PC-3 (cell line): ENCODE measurements at places on chromosomes 3 and 15. TPM values are rescaled to one million over a fixed set of nuclear protein-coding genes. Genes with fewer than 3 reads are reported as not detected.

DNA sequence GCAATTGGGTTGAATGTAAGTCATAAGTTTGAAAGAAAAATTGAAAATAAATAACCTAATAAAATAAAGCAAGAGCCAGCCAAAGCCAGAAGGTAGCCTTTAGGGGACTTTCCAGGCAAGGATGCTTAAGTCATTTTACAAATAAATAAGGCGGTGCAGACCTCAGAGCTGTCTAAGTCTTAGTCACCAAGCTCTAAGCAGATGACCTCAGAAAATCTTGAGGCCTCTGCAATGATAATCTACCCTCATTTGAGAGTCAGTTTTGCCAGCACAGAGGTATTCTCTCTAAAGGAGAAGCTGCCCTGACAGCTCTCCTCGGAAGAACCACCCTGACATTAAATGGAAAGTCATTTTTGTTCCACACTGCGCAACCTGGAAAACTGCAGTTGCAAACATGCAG is 113.9 kb downstream of the OXNAD1 start:
- DNase-seq: peak; percentile 56

- peak; percentile 75 for DNase-seq
Observed at GRCh38 chr3:12984023-12984823, 89.0 kb downstream of the IQSEC1 start.

- DNase-seq: no peak
Observed at GRCh38 chr3:51295625-51296024, 89.5 kb upstream of the MANF start.

- no peak for DNase-seq
Observed at GRCh38 chr15:56763141-56763895, 30.0 kb upstream of the ZNF280D start.

DNA sequence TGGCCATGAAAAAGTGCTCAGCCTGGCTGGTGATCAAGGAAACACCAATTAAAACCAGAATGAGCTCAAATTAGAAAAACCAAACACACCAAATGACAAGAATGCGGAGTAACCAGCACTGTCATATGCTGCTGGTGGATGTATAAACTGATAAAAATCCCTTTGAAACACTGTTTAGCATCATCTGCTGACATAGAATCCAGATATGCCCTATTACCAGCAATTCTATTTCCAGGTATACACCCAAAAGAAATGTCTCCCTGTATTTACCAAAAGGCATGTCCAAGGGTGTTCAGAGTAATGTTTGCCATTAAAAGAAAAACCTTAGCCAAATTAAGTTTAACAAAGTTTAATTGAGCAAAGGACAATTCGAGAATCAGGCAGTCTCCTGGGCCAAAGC is 138.6 kb downstream of the FMN1 start:
- DNase-seq: no peak

DNA sequence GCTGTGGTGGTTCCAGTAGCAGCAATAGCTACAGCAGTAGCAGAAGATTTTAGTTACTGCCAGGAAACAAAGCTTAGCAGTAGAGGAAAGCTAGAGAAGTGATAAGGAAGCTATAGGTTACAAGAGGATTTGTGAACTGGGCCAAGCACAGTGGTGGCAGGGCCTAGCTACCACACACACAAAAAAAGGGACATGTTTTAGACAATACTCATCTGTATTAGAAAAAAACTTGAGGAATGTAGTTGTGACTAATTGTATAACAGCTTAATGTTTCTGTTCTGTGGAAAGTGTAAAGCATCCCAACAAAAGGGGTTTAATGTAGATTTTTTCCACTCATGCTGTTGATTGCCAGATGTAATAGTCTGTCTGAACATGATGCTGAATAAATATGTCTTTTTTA is 29.9 kb upstream of the PFN2 start:
- no peak for DNase-seq

GRCh38 chr15:46129145-46129544 is 494.3 kb downstream of the SQOR start:
- no peak for DNase-seq

- no peak for DNase-seq
Observed at GRCh38 chr15:80020731-80021130, 38.7 kb upstream of the ZFAND6 start.

- DNase-seq: no peak
Observed at GRCh38 chr15:85318732-85319076, 61.7 kb upstream of the AKAP13 start.

DNA sequence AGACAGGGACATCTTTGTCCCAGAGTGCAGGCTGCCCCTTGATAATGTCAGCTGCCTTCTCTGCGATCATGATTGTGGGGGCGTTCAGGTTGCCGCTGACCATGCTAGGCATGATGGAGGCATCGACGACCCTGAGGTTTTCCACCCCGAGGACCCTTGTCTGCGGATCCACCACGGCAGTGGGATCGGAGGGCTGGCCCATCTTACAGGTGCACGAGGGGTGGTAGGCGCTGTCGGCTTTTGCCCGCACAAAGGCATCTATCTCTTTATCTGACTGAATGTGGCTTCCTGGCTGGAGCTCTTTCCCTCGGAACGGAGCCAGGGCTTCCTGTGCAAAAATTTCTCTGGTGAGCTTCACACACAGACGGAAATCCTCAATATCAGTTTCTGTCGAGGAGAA is 28.4 kb downstream of the CHDH start:
- no peak for DNase-seq

DNA sequence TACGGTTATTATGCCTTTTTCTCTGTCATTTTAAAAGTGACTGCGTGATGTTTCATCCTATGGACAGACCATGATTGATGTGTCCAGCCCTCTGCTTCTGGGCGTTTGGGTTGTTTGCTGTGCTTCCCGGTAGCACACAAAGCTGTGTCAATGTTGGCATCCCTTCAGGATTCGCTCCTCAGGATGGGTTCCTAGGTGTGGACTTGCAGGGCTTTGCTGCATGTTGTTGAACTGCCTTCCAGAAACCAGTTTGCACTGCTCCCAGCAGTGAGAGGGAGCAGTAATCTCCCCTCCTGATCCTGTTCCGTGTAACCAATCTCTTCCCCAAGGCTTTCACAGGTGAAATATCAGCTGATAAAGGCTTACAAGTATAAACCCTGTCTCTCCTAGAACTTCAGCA is 787 bp downstream of the TRPM1 start:
- DNase-seq: no peak

GRCh38 chr15:29864501-29864900 is 42.2 kb upstream of the TJP1 start:
- no peak for DNase-seq

DNA sequence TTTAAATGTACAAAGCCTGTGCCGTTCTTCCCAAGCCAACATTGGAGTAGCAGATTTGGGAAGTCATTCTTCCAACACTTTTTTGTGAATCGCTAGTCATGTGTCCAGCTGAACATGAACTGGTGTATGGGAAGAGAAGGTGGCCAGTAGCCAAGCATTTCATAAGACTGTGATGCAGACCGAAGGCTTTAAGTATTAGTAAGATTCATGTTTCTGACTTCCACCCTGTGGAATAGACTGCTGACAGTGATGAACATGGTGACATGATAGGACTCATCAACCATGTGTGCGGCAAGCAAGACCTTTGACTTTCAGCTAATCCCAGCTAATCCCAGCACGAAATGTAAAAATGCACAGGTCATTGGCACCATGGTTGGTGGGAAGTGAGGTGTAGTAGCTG is 48.3 kb upstream of the THSD4 start:
- DNase-seq: no peak

GRCh38 chr15:62833646-62834045 is 208.9 kb upstream of the TPM1 start:
- DNase-seq: no peak

DNA sequence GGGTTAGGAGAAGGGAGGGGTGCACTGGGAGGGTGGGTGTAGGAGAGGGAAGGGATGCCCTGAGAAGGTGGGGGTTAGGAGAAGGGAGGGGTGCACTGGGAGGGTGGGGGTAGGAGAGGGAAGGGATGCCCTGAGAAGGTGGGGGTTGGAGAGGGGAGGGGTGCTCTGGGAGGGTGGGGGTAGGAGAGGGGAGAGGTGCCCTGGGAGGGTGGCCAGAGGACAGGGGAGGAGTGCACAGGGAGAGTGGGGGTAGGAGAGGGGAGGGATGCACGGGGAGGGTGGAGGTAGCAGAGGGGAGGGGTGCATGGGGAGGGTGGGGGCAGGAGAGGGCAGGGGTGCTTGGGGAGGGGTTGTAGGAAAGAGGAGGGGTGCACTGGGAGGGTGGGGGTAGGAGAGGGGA is 3.2 kb downstream of the TM4SF19 start:
- DNase-seq: no peak

DNA sequence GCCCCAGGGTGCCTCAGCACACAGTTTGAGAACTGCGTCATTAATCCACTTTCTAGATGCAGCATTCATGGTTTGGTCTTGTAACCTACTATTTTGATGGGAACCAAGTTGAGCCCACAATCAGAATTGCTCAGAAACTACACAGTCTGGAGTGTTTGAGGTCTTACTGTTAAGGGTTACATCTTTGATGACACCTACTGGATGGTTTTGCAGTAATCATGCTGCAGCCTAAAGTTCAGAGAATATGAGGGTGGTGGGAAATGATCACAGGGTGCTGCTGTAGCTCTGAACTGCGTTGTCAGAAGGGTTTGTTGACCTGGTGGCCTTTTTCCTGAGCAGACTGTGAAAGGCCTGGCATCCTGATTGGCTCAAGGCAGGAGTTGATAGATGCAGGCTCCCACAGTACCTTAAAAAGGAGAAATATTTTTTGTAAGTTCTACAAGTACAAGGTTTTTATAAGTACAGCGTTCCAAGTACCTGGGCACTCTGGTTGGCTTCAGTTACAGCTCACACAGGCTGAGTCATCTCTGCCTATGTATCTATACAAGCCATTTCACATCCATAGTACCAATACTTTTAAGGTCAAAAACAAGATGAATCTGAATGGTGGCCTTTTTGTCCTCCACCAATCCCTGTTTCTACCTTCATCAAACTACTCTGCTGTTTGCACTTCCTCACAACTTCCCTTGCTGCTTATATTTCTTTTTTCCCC is 60.5 kb upstream of the ACKR4 start:
- no peak for DNase-seq

DNA sequence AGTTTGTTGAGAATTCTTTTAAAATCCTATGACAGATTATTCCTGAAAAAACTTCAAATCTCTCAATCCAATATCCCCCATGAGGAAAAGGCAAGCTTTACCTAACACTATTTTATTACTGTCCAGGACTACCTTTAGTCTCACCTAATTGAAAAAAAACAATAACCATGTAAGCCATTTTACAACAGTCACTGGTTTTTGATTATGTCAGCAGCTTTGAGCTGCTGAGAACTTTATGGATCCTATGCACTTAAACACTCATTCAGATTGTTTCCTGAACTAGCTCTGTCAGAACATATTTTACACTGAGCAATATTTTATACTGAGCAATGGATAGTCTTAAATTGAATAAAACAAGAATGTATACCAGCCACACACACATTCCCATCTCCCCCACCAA is 79.9 kb downstream of the ZBBX start:
- DNase-seq: no peak

DNA sequence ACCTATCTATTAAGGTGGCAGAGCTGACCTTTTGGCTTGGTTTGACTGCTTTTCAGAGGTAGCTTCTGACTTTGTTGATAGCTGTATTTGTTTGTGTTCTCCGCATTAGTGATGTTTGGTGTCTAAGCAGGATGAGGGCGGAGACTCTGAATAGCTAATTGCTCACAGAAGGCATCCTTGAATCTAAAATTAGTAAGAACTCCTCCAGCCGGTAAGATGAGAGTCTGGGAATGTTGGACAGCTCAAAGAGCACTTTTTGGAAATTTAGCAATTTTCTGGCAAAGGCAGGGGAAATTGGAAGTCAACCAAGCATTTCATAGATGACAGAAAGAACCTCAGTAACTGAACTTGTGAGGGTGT is 174.1 kb downstream of the KLHL25 start:
- DNase-seq: no peak

AZI2 gene
- total RNA-seq: 36.3 and 40.4 TPM in 2 replicates

PTPRG gene
- total RNA-seq: 0.29 and 0.73 TPM in 2 replicates

SI gene
- not detected in 2 replicates for total RNA-seq

KLF15 gene
- 0.12 TPM in 1 of 2 replicates, not detected in the other for total RNA-seq

RASA2 gene
- total RNA-seq: 3.7 and 4.0 TPM in 2 replicates
